ENCODE measurements at places on chromosomes 11 and 22.

GRCh38 chr22:44024288-44024921 is at the start of gene PARVB:
TSS of gene PARVB (plus strand) at chr22:44024302. CDS start at chr22:44024340, 38 bp downstream.
- no peak for DNase-seq

- DNase-seq, result no peak
These were observed 2.8 kb upstream of the LARGE1 start for GRCh38 chr22:33923033-33923432.

GRCh38 chr11:134555510-134555909 is 143.5 kb upstream of the B3GAT1 start:
- DNase-seq, result no peak

DNA sequence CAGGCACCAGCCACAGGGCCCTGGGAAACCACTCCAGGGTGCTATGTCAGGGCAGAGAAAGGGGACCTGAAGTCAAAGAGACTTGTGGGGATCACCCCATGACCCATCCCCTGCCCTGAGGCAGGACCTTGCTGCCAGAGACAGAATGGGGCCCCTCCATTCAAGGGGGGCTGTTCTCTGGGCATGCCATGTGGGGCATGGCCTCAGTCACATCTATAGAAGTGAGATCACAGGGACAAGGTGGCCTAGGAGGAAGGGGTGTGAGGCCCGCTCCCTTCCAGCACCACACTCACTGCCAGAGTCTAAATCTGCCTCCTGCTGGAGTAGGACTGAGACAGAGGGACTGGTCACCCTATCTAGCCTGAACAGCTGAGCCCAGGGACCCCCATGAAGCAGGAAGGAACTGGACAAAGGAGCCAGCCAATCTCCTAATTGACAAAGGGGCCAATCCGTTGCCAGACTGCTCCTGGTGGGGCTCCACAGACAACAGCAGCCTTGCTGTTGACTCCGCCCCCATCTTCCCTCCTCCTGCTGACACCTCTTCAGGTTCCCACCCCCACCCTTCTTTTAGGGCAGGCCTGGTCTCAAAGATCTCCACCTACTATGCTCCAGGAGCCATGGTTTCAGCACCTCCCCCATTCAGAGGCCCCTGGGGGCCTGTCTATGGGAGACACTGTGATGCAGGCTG is 26.0 kb downstream of the NEAT1 start:
- no peak for DNase-seq

- DNase-seq, result no peak
These were observed 31.5 kb downstream of the FAM168A start for GRCh38 chr11:73566422-73566821.

GRCh38 chr22:22018825-22019658 is 36.5 kb upstream of the TOP3B start:
- DNase-seq, result no peak

DNA sequence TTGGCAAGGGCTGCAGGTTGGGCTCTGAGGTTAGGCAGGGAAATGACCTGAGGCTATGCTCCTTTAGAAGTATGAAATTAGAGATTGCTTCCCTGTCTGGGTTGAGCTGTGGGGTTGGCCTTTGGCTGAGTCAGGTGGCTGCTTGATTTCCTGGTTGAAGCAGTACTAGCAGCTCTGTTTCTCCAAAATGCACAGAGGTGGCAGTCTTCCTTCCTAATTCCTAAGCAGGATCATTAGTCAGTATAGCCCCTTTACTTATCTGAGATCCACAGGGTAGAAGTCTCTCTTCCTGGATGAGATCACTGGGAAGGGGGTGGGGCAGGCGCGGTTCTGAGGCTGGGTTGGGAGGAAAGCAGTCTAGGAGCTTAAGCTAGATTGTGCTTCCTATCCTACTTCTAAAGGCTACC is 1917.5 kb downstream of the LRRC4C start:
- DNase-seq, result no peak

- DNase-seq, result no peak
These were observed 352.9 kb downstream of the CTTN start for GRCh38 chr11:70751142-70751734.

DNA sequence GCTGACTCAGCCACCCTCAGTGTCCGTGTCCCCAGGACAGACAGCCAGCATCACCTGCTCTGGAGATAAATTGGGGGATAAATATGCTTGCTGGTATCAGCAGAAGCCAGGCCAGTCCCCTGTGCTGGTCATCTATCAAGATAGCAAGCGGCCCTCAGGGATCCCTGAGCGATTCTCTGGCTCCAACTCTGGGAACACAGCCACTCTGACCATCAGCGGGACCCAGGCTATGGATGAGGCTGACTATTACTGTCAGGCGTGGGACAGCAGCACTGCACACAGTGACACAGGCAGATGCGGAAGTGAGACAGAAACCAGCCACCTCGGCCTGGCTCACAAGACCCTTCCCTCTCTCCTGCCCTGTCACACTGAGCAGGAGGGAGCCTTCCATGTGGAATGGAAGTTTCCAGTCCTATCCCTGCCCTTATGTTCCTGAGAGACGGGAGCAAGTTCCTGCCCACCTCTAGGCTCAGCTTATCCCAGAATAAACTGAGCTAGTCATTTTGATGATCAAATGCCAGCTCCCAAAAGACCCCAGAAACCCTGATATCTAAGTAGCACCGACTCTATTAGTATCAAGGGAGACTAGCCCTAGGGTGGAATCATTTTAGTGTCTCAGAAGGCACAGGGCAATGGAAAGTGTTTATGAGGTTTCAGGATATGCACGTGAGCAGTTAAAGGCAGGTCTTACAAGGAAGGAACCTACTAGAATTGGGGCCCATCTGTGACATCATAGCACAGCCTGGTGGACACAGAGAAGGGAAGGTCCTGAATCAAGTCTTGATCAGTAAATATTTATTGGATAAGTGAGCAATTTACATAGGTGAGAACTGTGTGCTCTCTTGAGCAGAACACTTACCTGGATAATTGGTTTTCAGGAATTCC is 6.3 kb upstream of the IGLL5 start:
- no peak for DNase-seq

- DNase-seq, result no peak
These were observed 2.1 kb downstream of the CERK start for GRCh38 chr22:46735747-46736608.
